ENCODE measurements at places on chromosomes 6 and 20. TPM values are rescaled to one million over a fixed set of nuclear protein-coding genes. Genes with fewer than 3 reads are reported as not detected.

- DNase-seq: no peak
These were observed 5.6 kb upstream of the UCKL1 start for GRCh38 chr20:63961664-63962425.

- no peak for DNase-seq
These were observed 85.0 kb upstream of the PMEPA1 start for GRCh38 chr20:57794600-57795341.

DNA sequence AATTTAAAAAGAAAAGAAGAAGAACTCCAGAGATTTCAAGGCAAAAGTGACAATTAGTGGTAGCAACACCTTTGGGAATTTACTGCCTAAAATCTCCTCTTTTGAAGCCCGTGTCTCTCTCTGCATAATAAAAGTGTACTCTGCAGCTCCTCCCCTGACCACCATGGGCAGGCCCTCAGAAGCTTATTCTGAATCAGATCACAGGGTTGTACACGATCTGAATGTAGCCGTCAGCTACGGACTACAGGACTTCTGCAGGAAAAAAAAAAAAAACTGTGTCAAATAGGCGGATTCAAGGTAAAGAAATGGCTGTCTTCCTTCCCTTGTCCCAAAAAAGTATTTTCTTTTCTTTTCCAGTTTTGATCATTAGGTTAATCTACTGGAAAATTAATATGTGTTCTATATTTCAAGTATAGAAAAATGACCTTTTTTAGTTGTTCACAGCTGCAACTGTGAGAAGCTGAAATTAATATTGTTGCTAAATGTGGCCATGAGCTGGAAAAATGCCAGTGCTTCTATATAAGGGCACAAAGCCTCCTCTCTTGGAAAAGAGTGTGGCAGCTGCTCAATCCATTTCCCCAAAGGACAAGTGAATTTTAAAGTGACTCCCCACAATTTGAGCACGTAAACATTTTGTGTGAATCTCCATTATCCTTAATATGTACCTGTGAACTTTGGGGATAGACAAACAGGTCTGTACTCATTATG, 397.4 kb downstream of the C6orf118 start:
- no peak for DNase-seq

DNA sequence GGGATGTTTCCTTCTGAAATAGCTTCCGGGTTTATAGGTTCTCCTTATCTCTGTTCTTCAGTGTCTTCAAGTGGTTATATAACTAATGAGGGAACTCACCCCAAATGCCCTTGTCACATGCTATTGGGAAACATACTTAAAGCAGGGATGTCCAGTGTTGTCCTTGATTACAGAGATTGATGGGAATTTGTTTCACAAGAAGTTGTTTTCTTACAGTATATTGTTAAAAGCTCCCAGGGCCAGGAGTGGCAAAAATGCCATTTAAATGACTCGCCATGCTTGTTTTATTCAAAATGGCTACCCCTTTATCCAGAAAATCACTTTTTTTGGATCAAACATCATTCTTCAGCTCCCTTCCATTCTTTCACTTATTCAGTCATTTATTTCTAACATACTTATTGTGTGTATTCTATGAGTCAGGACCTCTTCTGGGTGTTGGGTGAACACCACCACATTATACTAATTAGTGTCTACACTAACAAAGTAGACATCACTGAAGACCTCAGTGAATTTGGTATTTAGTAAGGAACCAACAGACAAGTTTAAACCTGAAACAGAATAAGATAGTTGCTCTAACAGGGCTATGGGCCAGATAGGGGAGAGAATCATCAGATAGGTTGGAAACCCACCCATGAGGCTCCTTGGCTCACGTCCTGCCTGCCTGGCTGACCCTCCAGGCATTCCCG, 791.1 kb downstream of the MAFB start:
- no peak for DNase-seq

DNA sequence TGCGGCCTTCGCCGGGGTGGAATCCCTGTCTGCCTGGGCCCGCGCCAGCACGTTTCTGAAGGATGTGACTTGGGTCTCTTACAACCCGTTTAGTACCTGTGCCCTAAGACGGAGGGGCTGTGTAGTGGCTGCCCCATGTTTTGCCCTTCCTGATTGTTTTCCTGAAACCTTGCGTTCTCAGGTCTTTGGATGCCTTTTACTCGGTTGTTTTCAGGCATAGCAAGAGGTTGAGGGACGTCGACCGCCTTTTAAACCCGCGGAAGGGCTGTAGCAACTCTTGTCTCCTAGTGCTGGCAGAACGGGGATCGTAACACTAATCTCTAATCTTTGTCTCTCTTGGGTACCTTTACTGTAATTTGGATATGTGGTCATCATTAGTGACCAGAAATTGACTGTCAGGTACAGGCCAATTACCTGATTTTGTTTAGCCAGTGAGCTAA, 706 bp upstream of the NANP start:
- no peak for DNase-seq

DNA sequence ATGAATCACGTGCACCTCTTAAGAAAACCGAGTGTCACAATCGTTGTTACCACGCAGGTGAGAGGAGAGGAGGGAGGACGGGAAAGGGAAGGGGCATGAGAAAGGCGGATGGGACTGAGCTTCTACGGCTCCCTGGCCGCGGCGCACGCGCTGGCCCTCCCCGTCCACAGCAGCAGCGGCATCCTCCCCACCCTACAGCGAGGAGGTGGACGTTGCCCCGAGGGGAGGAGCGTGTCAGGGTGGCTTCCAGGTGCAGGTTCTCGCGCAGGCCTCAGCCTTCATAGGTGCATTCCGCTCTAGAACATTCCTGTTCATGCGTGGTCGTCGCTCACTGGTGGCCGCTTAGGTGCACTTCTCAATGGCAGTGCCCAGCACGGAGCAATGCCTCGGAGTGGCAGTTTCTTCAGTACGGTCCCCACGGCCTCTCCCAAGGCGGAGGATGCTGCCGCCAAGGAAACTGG, 29.7 kb upstream of the AFDN start:
- DNase-seq: no peak

The TNXB gene
- total RNA-seq: 423 TPM

The FOXF2 gene
- 0.58 TPM for total RNA-seq

The NEDD9 gene
- total RNA-seq: 55.4 TPM

The CAPN11 gene
- 6.9 TPM for total RNA-seq
